HEK293T (cell line): ENCODE measurements at places on chromosomes 13 and 19.
A peak's percentile ranks its signal among the peaks of the same experiment; 100 is the strongest.

- no peak for DNase-seq
Observed at GRCh38 chr19:3543150-3544057, 4.4 kb downstream of the TEKTIP1 start.

GRCh38 chr19:46351241-46352041 lies 4.6 kb downstream of the PPP5C start:
- no peak for DNase-seq

- no peak for DNase-seq
Observed at GRCh38 chr13:91311491-91311890, 36.0 kb upstream of the MIR17HG start.

DNA sequence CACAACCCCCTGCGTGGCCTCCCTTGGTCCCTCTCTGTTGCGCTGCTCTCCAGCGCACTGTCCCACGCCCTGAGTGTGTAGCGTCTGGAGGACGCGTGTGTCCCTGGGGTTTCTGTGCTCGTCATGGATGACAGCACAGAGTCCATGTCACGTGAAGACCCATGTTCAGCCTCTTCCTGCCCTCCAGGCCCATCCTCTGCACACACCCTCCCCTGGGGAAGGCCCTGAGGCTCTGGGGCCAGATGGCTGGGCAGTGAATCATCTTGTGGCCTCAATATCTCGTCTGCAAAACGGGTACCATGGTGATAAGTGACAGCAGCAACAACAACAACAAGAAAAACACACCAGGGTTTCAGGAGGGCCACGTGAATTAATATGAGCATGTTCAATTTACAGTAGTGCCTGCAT lies 71.5 kb upstream of the ARHGEF7 start:
- no peak for DNase-seq

DNA sequence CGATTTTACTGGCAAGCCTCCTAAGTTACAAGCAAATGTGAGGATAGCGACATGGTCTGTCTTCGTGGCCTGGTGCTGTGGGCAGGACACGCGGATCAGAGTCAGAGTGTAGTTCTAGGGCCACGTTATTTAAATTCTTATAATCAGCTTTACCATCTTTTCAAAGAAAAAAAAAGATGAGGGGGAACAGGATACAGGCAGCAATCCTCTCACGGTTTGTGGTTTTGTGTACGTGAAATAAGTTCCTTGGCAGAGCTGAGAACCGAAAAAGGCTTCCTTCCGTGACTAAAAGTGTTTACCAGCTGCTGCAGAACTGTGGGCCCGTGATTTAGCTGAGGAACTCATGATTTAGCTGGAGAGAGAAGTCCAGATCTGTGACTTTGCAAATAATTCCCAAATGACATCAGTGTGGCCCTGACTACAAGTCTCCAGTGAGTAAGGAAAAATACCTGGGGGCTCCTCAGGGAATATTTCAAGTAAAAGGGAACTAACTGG lies 27.2 kb downstream of the RCBTB2 start:
- DNase-seq = no peak

GRCh38 chr13:30685320-30685859 lies 50.0 kb upstream of the ALOX5AP start:
- DNase-seq = no peak

- DNase-seq = no peak
Observed at GRCh38 chr19:33569821-33570220, 48.2 kb upstream of the PEPD start.

DNA sequence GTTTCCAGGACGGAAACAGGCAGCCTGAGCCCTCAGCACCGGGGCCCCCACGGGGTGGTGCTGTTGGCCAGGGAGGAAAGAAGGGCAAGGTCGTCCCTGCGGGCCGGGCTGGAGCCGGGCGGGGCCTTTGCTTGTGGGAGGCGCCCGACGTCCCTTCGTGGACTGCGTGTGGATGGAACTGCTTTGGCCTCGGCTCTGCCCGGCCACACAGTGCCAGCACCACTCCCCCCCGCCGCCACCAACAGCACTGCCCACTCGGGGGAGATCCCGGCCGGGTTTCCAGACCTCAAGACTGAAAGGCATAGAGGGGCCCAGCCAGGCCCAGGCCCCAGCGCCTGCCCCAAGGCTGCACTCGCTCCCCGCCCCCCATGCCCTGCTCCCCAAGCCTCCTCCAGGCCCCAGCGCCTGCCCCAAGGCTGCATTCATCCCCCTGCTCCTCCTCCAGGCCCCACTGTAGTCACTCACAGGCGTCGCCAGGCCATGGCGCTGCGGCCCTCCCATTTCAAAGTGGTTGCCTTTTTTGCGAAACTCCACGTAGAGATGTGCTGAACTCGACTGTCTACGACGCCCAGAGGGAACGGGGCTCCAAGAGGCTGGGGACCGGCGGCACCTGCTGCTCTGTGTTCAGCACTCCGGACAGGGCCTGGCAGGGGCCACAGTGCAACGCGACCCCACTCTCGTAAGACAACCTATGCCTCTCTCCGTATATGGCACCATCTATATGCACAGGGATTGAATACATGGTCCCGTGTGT lies 22.5 kb downstream of the C13orf46 start:
- DNase-seq = peak; percentile 30

- no peak for DNase-seq
Observed at GRCh38 chr19:42312370-42312769, 739 bp upstream of the TMEM145 start.

GRCh38 chr19:3270902-3271301 lies 46.4 kb downstream of the CELF5 start:
- peak; percentile 36 for DNase-seq

- DNase-seq = no peak
Observed at GRCh38 chr19:36266375-36266961, 51.6 kb downstream of the ZNF146 start.

DNA sequence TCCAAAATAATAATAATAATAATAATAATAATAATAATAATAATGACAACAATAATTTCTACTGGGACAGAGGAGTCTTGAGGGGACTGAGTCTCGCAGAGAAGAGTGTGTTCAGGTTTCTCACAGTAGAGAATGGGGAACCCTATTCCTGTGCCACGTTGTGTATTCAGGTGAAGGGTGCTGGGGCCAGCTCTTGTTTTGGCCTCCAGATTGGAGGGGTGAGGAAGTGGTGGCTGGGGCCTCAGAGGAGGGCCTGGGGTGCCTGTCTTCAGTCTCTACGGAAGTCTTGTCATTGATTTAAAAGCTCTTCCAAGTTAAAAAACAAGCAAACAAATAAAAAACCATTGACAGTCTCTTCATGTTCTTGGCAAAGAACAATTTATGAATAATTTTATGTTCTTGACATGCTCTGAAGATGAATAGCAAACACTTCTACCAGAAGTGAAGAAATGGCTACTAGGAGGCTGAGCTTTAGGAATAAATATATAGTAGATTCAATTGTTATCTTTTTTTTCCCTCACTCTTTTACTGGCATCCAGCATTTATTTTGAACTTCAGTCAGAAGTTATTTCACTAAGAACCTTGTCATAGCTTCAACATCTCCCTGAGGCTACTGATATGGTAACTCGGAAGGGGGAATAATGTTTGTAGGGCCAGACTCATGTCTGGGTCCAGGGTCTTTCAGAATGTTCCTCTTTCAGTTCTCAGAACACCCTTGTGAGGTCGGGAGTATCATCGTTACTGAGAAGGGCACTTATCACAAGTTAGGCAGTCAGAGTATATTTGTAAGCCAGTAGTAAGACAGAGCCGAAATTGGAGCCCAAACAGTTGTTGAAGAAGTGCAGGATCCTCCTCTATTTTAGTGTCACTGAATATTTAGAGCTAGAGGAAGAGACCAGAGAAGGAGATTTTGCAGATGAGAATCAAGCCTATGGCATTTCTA lies 13.1 kb downstream of the LRCH1 start:
- no peak for DNase-seq

- DNase-seq = no peak
Observed at GRCh38 chr19:51430221-51430620, 12.8 kb upstream of the SIGLEC10 start.

- DNase-seq = no peak
Observed at GRCh38 chr13:23320926-23321534, 112.5 kb downstream of the SACS start.

DNA sequence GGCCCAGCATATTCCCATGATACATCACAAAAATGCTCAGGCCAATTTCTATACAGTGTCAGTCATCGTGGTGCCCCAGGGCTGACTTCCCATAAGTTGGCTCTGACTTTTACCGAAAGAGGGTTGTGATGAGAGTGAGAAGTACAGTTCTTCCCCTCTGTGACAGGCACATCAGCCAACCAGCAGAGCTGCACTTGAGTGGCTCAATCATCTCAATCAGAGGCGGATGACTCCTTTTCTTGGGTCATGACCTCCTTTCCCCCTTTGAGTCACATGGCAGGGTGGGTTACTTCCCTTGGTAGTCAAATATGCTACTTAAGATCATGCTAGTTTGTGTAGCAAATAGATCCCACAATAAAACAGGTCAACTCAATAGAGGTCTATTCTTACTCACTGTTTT lies 6.9 kb upstream of the AMER2 start:
- DNase-seq = no peak

DNA sequence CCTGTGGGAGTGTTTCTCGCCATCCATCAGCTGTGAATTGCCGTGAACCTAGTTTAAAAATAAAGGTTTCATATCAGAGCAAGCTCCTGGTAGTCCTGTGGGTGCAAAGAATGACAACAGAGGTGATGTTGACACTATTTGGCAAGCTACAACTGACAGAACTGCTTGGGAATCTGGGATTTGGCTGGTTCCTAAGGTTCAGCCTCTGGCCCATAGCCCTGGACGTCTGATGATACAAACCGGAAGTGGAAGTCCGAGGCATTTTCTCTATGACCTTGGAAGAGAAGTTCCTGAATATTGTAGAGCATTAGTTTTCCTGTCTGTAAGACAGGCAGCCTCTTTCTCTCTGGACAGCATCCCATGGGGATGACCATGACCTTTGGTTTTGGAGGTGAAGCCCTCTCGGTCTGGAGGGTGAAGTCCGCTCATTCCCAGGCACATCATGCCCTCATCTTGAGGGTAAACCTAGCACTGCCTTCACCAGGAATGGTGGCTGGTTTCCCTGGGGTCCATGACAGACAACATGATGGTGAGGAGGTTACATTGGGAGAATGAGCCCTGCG lies 29.1 kb downstream of the GATAD2A start:
- no peak for DNase-seq

- DNase-seq = no peak
Observed at GRCh38 chr19:29060813-29061364, 152.1 kb downstream of the UQCRFS1 start.
